ENCODE measurements at places on chromosomes 6 and 20. TPM values are rescaled to one million over a fixed set of nuclear protein-coding genes. Genes with fewer than 3 reads are reported as not detected.
A peak's percentile ranks its signal among the peaks of the same experiment; 100 is the strongest.

- DNase-seq, result no peak
Observed at GRCh38 chr6:5292154-5292553, 30.8 kb downstream of the FARS2 start.

- DNase-seq, result no peak
Observed at GRCh38 chr6:37600312-37600916, 97.3 kb downstream of the MDGA1 start.

GRCh38 chr6:43990627-43991619, 136.3 kb downstream of the MRPL14 start:
- DNase-seq, result no peak

GRCh38 chr6:125962900-125963497, 6.4 kb downstream of the HINT3 start:
- DNase-seq, result no peak

DNA sequence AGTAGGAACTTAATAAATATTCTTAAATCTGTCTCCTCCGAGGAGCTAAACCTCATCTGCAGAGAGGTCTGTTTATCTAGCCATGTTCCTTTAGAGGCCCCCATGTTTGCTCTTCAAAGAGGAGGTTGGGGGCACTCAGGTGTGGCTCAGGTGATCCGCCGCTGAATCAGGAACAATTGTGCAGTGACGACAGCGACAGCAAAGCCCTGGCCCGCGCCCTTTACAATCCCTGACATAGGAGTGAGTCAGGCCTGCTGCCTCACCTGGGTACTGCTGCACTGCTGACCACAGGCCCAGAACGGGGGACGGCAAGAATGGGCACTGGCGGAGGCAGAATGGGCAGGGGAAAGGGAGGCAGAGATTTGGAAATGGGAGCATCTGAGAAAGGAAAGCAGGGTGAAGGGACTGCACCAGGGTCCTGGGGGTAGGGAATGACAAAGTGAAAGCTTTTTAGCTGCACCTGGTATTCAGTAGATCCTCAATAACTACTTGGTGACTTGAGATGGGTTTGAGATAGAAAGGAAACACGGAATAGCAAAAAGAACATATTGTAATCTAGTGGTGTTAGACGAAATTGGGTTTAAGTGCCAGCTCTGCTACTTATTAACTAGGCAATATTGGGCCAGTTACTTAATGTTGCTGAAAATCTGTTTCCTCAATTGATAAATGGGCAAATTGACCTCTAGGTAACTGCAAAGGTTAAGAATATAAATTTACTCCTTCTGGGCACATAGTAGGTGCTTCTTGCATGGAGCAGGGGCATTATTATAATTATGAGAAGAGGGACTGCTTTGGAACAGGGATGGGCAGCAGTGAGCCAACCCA, 5.4 kb upstream of the IER3 start:
- DNase-seq, result no peak

- DNase-seq, result no peak
Observed at GRCh38 chr6:162178666-162179065, 548.9 kb downstream of the PRKN start.

DNA sequence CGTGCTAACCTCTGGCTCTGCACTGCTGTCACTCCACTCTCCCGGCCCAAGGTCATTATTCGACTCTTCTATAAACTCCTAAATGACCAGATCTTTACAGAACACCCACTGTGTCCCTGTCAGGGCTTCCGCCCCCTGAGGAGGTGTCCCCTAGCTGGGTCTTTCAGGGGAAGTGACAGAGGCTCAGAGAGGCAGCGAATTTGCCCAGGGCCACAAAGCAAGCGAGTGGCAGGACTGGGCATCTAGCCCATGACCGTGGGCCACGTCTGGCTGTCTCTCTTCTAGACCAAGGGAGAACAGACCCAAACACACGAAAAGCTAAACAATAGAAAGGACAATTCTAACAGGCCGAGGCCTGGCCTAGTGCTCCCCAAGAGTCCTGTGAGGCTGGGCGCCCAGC, 27.4 kb downstream of the FOXF2 start:
- DNase-seq, result peak; percentile 27

DNA sequence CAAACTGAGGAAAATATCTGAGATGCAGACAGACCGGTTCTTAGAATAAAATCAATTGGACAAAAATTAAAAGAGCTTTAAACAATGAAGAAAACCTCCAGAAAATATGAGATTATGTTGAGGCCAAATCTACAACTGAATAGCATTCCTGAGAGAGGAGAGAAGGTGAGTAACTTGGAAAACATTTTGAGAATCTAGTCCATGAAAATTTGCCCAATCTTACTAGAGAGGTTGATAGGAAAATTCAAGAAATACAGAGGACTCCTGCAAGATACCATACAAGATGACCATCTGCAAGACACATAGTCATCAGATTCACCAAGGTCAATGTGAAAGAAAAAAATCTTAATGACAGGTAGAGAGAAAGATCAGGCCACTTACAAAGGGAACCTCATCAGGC, 437.7 kb upstream of the ADGRB3 start:
- no peak for DNase-seq

- no peak for DNase-seq
Observed at GRCh38 chr6:105469946-105470345, 67.1 kb upstream of the PREP start.

- no peak for DNase-seq
Observed at GRCh38 chr20:49935746-49936152, 448 bp upstream of the RNF114 start.

GRCh38 chr6:130834482-130835251, 7.5 kb downstream of the SMLR1 start:
- DNase-seq, result no peak

GRCh38 chr6:163288915-163289314, 125.6 kb upstream of the QKI start:
- DNase-seq, result no peak

DNA sequence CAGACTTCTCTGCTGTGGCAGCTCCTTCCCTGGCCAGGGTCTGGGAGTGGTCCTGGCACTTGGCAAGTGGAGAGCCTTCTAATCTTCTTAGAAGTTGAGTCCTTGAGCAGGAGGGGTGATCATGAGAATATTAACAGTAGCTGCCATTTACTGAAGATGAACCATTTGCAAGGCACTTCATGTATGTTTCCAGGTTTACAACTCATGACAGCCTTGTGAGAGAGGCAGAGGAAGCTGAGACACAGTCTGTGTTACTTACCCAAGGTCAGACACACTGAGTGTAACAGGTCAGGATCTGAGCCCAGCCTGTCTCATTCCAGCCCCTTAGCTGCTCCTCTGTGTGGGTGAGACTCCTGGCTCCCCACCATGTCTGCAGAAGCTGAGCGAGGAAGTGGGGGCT, 45.5 kb upstream of the SRF start:
- no peak for DNase-seq

The LY86 gene
- total RNA-seq, result not detected

The HCRTR2 gene
- total RNA-seq, result 0.18 TPM

The EYA4 gene
- total RNA-seq, result 21.4 TPM

The MUC22 gene
- not detected for total RNA-seq

The SCGN gene
- total RNA-seq, result not detected

All from mesothelial cell of epicardium (in vitro differentiated cells).